ENCODE measurements at places on chromosomes 2 and 18.

DNA sequence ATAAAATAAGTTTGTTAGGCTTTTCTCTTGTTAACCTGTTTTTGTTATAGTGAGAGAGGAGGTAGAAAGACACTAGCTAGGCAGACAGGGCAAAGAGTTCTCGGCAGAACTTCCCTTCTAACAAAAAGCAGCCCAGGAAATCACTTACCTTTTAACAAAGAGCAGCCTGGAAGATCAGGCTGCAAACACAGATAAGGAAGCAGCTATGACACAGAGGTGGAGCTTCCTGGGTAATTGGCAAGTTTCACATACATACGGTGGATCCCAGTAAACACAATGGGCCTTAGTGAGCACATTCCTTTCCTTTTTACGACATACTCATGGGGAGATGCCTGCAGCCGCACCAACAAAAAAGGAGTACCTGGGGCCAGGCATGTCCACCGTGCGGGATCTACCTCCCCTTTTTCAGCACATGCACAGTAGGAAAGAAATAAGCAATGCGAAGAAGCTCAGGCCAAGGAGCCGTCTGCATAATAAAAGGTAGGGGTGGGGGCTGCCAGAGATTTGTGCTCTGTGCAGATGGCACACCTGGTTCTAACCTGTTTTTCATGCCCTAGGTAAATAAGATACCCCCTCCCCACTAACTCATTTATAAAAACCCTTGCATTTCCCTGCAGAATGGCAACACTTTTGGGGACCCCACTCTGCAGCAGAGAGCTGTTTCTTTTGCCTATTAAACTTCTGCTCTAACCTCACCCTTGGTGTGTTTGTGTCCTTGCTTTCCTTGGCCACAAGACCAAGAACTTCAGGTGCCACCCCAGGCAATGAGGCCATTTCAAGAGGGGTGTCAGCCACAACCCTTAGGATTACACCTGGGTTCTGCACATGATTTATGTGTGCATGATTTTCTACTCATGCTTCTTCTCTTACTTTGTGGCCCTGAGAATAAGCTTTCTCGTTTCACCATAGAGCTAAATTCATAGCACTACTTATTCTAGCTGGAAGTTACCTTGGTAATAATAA is 26.5 kb downstream of the MDH1 start:
- peak; percentile 3 for DNase-seq

DNA sequence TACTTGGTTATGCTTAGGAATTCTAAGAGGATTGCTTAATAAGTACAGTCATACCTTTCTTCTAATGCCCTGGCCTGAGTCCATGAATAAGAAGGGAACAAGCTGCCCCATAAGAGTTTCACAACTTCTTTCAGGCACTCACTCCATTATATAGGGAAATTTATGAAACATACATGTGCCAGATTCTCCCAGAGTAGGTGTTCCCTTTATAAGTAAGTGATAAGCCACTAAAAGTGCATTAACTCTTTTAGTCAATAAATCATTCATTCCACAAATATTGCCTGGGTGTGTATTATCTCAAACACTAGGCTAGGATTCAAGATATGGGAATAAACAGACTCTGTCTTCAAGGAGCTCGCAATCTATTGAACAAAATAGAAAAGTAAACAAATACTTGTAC is 84.5 kb upstream of the RBBP8 start:
- DNase-seq: no peak

- peak; percentile 21 for DNase-seq
These were observed 678 bp downstream of the CYP27C1 start for GRCh38 chr2:127219171-127220070.

DNA sequence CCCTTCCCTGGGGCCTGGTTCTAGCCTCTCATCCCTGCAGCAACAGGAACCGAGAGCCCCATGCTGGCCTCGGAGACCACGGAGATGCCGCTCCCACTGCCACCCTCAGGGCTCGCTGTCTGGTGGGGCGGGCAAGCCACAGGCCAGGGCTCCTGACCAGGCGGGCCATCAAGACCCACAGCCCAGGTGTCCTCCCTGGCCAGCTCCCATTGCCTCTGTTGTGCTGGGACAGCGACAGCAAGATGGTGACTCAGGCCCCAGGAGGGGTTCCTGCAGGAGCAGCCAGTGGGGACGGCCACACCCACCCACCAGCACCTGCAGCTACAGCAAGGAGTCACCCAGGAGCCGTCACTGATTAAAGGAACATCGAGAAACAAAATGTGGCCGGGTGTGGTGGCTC is 7.4 kb downstream of the KLHL30 start:
- no peak for DNase-seq

DNA sequence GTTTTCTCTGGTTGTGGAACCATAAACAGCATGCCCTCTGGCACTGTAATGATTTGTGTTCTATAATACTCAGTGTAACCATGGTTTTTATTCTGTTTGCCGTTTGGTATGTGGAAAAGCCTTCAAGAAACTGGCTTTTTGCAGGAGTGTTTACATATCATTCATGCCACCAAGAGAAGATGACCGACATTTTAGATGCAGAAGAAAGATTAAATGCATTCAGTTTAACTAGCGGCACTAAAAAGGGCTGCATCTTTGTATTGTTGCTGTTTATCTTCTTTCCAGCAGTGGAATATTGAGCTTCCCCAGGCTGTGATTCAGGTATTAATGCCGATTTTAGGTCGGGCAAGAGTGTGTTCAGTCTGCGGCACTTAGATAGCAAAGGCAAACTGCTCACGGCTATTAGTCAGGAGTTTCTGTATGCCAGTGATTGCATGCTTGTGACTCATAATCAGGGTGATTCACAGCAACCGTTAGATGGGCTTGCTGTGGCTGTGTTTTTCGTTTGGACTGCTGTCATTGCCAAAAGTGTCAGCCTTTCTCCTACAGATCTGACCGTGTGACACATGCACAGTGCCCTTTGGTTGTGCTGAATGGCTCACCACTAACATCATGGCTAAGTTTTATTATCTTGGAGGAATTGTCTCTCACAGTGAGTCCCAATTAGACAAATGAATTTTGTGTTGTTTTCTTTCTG is 479.7 kb downstream of the PARD3B start:
- DNase-seq: peak; percentile 64
